GM04504 (cell line): ENCODE measurements at places on chromosomes 1 and 21.
A peak's percentile ranks its signal among the peaks of the same experiment; 100 is the strongest.

GRCh38 chr1:203789966-203790365, 5.5 kb upstream of the ZBED6 start:
- DNase-seq = no peak

DNA sequence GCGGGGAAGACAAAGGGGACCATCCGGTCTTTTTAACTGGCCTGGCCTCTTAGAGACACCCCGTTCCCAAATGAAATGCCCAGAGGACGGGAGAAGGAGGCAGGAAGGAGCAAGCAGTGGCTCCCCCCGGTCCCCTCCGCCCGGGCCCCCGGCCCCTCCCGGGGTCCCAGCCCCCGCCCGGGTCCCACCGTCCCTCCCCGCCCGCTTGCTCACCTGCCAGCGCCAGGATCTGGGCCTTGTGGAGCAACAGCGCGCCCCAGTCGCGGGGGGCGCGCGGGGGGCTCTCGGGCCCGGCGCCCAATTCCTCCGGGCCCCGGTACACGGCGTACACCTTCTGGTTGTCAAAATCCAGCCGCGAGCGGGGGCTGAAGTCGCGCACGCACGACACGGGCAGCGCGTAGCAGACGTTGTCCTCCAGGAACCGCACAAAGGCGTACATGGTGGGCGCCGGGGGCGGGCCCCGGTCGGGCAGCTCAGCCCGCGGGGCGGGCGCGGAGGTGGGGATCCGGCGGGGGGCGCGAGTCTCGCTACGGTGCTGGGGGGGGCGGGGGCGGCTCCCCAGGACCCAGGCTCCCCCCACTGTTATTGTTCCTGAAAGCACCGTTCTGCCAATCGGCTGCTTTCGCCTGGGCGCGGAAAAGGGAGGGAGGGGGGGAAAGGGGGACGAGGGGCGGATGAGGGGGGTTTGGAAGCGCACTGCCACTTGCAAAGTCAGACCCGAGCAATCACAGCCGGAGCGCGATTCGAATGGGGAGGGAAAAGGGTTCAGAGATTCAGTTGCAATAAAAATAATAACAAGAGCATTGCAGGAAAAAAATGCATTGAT, at the start of gene BEND5:
Gene BEND5, minus strand, starts transcription at position 499 of the 826 bp plus-strand sequence. Its CDS starts 60 bp downstream, at position 439.
- DNase-seq = no peak

- DNase-seq = no peak
Observed at GRCh38 chr1:84923317-84923716, 30.3 kb upstream of the LPAR3 start.

- DNase-seq = no peak
Observed at GRCh38 chr1:7760245-7760644, 10.9 kb upstream of the VAMP3 start.

- no peak for DNase-seq
Observed at GRCh38 chr21:30234643-30235042, 18.7 kb upstream of the CLDN8 start.

DNA sequence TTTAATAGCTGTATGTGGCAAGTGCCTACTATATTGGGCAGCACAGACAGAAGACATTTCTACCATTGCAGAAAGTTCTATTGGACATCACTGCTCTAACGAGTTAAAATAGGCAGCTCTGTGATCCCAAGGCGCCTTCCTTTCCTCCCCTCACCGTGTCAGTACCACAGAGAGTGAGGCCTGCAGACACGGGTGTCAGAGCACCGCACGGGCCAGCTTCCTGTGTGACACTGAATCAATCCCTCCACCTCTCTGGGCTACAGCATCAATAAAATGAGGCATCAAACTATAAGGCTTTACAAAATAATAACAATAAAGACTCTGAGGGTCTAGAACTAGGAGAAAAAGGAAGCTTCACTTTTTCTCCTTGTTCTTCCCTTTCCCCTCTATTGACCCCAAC, 246.7 kb downstream of the FOXD2 start:
- no peak for DNase-seq

GRCh38 chr1:30183895-30184294, 539.5 kb downstream of the MATN1 start:
- no peak for DNase-seq

GRCh38 chr1:29291756-29292155, 55.4 kb downstream of the PTPRU start:
- no peak for DNase-seq

DNA sequence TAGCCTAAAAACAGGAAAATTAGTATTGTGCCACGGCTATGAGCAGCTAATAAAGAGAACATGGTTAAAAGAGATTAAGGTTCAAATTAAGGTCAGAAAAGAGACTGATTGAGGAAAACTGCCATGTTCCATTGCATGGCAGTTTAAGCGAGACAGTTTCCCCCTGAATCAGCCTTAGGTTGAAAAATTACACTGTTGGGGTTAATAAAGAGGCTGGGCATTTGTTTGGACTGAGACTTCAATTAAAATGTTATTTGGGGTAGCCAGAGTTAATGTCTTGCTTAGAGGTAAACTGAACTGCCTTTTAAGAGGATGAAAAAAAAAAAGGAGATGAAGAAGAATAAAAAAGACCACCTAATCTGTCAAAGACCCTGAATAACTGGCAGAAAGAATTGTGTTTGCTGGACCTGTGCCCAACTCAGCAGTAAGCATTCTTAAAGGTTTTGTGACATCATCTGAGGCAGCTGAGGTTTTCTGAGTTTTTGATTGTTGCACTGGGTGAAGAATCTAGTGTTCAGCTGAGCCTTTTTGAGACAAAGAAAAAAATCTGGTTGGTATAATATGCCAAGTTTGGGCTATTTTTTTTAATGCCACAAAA, 17.7 kb upstream of the PROX1 start:
- no peak for DNase-seq

- no peak for DNase-seq
Observed at GRCh38 chr1:212601524-212601923, 7.0 kb upstream of the ATF3 start.

GRCh38 chr1:225973158-225973557, 26.0 kb downstream of the SDE2 start:
- DNase-seq = no peak

DNA sequence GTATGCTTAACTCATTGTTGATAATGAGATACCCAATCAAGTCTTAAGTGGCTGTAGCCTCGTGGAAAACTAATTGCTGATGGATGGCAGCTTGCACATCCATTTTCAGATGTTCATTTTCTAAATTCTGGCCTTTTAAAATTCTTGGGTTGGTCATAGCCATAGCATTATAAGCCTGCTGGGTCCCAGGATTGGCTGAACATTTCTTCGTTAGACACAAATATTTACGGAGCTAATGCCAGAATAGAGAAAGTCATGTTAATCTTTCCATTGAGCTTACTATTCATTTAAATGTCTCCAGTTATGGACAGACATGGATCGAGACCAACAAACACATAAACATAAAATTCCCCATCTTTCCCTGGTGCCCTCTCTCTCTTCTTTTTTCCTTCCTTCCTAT, 32.5 kb downstream of the CENPF start:
- DNase-seq = no peak

GRCh38 chr1:171898941-171899340, 57.6 kb downstream of the DNM3 start:
- DNase-seq = no peak

DNA sequence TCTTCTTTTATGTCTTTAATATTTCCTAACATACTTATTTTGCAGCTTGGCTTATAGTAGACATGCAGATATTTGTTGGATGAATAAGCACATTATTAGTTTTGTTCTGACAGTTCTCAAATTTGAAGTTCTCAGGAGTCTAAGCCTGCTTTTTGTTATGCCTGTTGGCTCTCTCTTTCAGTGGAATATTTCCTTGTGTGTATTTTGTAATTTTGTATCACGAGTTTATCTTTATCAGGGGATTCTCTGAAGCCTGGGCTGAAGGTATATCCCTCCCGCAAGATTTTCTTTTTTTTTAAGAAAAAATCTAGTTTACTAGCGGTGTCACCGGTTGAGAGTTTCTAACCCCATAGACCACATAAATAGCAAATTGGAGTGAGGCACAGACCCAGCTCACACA, 105.9 kb downstream of the RGL1 start:
- DNase-seq = no peak

GRCh38 chr1:111082421-111083203, 57.3 kb downstream of the DRAM2 start:
- DNase-seq = peak; percentile 16

- no peak for DNase-seq
Observed at GRCh38 chr1:47758341-47759250, 238.6 kb downstream of the TRABD2B start.

DNA sequence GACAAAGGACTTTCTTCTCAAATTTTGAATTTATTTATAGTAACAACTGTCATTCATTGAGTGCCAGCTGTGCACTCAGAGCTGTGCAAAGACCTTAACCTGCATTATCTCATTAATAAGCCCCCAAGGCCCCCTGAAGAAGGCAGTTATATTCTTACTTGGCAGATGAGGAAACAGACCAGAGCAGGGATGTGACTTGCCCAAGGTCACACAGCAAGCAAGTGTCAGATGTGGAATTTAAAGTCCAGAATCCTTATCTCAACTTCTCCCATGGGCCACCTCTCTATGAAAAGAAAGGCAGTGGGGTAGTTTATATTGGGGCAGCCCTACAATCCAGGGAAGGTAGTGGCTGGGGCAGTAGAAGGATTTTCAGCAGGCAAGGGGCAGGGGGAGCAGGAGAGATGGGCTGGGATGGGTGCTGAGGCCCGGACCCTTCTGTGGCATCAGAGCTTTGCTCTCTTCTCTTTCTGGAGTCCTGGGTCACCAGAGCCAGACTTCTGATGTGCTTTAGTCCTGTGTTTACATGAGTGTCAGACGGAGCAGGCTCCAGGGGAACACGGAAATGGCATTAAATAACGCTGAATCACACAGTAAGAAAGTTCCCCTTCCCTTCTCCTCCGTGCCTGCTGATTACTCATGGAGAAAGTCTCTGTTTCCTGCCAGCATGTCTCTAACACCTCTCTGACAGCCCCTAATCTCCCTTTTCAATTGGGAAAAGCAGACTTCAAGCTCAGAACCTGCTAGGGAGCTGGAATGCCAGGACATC, 39.5 kb downstream of the EPHB2 start:
- DNase-seq = peak; percentile 80

GRCh38 chr1:46495778-46496177, 6.1 kb downstream of the DMBX1 start:
- DNase-seq = no peak
